ENCODE measurements at places on chromosomes 3 and 15.

DNA sequence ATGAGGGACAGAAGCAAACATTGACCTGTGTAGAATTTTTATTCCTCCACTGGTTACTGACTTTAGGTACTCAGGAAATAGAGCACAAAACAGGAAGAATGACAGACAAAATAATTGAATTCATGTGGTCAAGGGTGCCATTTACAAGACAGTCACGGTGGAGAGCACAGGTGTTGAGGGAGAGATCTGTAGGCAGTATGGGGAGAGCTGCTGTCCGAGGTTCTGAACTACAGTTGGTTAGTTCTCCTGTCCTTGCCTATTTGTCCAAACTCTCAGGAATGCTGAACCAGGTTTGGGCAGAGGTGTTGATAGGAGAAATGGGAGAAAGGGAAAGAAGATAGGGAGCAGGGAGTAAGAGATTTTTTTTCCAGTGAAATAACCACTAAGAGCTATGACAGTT is 178.5 kb upstream of the ZBTB20 start:
- DNase-seq = peak; percentile 67

GRCh38 chr15:29476503-29477080 is 207.0 kb upstream of the NSMCE3 start:
- no peak for DNase-seq

DNA sequence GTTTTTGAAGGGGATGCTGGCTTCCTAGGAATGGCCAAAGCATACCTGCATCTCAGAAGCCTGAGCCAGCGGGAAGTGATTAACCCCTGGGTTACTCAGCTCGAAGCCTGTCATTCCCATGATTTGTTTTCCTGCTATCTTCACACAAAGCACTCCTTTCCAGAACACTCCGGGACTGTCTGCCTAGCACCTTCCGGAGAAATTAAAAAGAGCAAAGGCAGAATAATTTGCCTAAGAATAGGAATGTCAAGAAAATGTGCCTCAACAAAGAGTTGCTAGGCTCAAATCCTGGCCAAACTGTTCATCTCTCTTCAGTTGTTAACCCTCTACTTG is 34.1 kb downstream of the TPM1 start:
- DNase-seq = no peak

GRCh38 chr3:153746211-153746610 is 375.0 kb upstream of the ARHGEF26 start:
- DNase-seq = no peak

GRCh38 chr3:143078883-143079282 is 40.7 kb upstream of the CHST2 start:
- no peak for DNase-seq

GRCh38 chr15:49212897-49213296 is 42.9 kb downstream of the GALK2 start:
- DNase-seq = no peak

- no peak for DNase-seq
These were observed 17.5 kb downstream of the PLEKHO2 start for GRCh38 chr15:64859226-64859625.

GRCh38 chr15:68499620-68500312 is 67.8 kb upstream of the ITGA11 start:
- DNase-seq = no peak

GRCh38 chr15:31277335-31278060 is 49.1 kb upstream of the KLF13 start:
- DNase-seq = no peak

DNA sequence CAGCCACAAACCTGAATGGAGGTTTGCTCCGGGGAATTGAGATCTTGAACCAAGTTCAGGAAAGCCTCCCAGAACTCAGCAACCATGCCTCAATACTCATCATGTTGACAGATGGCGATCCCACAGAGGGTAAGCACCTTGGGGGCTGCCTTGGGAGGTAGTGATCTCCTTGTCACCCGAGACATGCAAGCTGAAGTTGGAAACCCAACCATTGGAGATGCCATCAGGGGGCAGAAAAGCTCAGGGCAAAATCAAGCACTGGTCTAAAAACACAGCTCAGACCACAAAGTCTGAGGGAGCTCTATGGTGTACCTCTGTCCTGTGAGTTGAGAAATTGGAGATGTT is 5.8 kb downstream of the ITIH1 start:
- no peak for DNase-seq

- DNase-seq = no peak
These were observed 63.1 kb upstream of the NPHP3 start for GRCh38 chr3:132785292-132785691.

GRCh38 chr3:10738688-10739372 is 77.2 kb upstream of the SLC6A11 start:
- peak; percentile 76 for DNase-seq

DNA sequence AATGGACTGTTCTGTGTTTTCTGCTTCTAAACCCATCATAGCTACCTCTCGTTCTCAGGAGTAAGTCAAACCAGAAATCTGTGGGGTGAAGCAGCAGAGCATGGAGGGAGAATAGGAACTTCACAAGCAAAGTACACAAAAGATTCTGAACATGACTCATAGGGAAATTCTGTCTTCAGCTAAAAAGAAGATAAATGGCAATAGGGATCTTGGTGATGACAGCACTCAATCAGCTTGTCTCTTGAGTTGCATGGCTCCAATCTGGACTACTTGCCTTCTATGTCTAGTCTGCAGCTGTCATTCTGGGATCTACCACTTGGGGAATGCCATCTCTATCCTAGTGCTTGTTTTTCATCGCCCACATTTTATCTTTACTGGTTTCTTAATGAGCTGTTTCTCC is 13.5 kb upstream of the GRAMD1C start:
- DNase-seq = no peak

- peak; percentile 75 for DNase-seq
These were observed 1312.6 kb downstream of the ROBO1 start for GRCh38 chr3:78455166-78455565.

DNA sequence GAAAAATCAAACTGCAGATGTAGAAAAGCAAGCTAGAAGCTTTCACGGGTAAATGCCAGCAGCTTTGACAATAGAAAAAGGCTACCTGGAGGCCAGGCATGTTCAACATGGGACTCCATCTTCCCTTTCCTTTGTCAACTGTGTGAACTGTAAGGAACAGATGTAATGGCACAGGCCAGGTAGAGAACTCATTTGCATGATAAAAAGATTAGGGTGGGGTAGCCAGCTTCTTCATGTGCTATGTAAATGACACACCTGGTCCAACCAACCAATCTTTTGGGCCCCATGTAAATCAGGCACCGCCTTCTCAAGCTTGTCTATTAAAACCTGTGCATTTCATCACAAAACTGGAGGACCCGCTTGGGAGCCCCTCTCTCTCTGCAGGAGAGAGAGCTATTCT is 686.5 kb upstream of the GOLIM4 start:
- DNase-seq = no peak

- no peak for DNase-seq
These were observed 138.8 kb downstream of the SNRPN start for GRCh38 chr15:25093455-25094029.

DNA sequence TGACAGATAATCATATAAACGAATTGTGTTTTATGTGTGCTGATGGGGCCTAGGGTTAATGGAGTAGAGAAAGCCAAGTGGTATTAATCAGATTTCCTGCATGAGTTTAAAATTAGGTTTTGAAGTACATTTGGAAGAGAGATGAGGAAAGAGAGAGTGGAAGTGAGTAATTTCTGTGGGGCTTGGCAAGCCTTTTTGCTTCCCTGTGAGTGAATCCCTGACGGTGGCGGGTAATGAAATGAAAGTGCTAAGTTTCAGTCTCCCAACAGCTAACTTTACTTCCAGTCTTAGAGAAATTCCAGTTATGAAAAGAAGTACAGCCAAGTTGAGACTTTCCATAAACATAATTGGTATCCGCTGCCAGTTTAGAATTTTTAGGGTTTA is 139.4 kb downstream of the BBX start:
- peak; percentile 88 for DNase-seq

DNA sequence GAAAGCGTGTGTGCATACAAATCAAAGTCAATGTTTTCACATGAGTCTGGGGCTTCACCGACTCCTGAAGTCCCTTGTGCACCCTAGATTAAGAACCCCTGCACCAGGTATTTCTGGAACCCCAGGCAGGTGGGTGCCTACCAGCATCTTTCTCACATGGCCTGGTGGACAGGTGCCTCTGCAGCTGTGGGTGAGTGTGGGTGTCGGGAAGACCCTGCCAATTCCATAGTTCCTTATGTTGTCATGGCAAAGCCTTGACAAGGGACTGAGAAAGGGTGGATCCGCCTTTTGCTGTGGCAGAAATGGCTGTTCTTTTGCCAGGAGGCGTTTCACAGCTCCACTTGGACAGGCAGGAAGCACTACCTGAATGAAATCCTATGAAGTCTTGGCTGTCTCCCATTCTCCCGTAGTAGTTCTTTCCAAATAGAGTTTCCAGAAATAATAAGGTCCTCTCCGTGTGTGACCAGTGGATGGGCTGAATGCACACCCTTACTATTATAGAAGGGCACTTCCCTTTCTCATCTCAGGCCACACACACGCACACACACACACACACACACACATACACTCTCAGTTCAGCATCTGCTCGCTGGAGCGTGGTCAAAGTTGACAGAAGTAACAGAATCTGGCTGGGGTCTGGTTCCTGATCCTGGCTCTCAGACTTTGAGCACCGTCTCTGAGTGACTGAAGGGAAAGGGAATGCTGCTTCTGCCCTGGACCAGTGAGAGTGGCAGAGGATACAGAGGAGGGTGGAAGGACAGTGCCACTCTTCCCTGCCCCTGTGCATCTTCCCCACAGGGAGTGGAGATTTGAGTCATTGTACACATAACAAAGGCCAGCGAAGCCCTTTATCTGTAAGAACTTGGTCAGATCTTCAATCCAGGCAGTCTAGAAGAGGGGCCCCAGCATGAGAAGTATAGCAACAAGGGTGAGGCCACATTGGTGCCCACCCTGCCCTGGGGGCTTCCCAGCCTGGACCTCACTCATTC is 38.7 kb downstream of the PDIA5 start:
- no peak for DNase-seq

GRCh38 chr3:87811953-87812352 is 246.9 kb downstream of the CGGBP1 start:
- DNase-seq = no peak

GRCh38 chr3:52724511-52724910 is 18.6 kb downstream of the SPCS1 start:
- DNase-seq = no peak

DNA sequence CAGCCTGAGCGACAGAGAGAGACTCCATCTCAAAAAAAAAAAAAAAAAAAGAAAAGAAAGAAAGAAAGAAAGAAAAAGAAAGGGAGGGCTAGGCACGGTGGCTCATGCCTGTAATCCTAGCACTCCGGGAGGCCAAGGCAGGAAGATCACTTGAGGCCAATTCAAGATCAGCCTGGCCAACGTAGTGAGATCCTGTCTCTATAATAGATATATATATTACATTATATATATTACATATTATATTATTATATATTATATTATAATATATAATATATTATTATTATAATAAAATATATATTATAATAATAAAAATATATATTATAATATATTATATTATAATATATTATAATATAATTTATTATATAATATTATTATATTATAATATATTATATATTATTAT is 48.9 kb downstream of the PTPN9 start:
- DNase-seq = no peak

GRCh38 chr15:96276438-96277210 is 53.9 kb upstream of the NR2F2 start:
- DNase-seq = no peak

DNA sequence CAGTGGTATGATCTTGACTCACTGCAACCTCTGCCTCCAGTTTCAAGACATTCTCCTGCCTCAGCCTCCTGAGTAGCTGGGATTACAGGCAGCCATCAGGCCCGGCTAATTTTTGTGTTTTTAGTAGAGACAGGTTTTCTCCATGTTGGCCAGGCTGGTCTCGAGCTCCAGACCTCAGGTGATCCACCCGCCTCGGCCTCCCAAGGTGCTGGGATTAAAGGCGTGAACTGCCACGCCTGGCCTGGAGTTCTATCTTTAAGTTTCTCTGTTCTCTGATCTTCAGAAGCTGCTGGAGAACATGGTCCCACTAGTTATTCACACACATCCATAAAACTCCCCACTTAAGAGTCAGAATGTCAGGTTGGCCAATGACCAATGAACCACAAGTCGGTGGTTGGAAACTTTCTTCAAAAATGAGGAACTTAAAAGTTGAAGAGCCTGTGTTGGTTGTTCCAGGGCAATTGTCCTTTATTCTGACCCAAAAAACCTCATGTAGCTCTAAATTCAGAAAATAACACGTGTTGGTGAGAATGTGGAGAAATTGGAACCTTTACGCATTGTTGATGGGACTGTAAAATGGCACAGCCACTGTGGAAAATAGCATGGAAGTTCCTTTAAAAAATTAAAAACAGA is 55.9 kb upstream of the PIK3CB start:
- no peak for DNase-seq

DNA sequence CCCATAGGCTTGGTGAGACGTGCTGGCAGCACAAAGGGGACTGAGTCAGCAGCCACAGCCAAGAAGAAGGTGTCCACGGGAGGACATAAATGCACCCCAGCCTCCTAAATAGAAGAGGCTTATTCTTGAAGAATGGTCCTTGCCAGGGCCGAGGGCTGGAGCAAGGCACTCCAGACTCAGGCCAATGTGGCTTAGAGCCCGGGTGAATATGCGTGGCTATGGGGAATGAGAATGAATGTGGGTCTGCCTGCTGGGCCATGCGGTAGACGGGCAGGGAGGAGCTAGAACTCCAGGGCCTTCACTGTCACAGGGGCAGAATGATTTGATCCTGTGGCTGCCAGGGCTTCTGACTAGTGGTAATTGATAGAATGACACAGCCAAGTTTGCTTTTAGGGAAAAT is 34.0 kb downstream of the DHX30 start:
- no peak for DNase-seq

GRCh38 chr3:17910922-17911321 is 168.5 kb upstream of the TBC1D5 start:
- DNase-seq = no peak

DNA sequence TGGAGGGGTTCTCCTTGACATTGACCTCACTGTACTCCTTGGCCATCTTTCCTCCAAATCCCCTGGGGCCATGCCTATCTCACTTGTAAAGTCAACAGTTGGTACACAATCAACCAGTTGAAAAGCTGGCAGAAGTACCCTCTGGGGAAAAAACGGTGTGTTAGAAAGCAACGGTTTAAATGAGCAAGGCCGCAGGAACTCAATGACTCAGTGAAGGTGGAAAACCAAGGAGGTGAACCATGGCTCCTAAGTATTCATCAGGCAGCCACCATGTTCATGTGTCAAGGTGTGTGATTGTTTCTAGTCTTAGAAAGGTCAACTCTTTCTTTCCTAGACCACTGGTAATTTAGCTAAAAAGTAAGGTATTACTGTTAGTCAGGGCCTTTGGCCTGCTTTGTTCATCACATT is 130.9 kb upstream of the SATB1 start:
- no peak for DNase-seq

DNA sequence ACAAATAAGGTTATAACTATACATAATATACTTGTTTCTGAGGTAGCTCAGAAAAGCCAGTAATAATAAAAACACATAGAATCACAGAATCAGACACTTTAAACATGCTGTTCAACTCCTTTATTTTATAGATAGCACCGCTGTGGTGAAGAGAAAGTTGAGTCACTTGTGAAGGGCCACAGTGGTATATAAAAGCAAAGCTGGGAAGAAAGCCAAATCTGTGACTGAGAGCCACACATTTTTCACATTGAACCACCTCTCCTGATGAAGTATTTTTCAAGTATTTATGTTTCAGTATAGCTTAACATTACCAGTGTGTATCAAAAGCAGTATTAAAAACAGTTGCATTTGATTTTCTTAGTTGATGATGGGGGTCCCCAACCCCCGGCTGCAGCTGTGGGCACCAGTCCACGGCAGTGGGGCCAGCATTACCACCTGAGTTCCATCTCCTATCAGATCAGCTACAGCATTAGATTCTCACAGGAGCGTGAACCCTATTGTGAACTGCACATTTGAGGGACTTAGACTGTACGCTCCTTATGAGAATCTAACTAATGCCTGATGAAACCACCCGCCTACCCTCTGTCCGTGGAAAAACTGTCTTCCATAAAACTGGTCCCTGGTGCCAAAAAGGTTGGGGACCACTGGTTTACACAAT is 46.2 kb downstream of the TBL1XR1 start:
- DNase-seq = peak; percentile 55

Measured in lung (tissue), 17 donors.